CD4-positive, alpha-beta T cell (primary cell): ENCODE measurements at places on chromosomes 13 and 19. TPM values are rescaled to one million over a fixed set of nuclear protein-coding genes. Genes with fewer than 3 reads are reported as not detected.
A peak's percentile ranks its signal among the peaks of the same experiment; 100 is the strongest.

The ICAM3 gene
- total RNA-seq = 164 TPM

The SIAH3 gene
- total RNA-seq = 1.3 TPM

The CARS2 gene
- total RNA-seq = 56.5 TPM

The HSH2D gene
- 46.0 TPM for total RNA-seq

The TECR gene
- 217 TPM for total RNA-seq

- no peak overlapping the region for H3K4me3 ChIP-seq
- no peaks in the 10 kb centered on the region for H3K4me1 ChIP-seq
- H3K27me3 ChIP-seq = no peaks in the 10 kb centered on the region
- no peak for DNase-seq
- no peaks in the 10 kb centered on the region for H3K36me3 ChIP-seq
- no peak overlapping the region for H3K27ac ChIP-seq
These were observed 67.5 kb downstream of the LATS2 start for GRCh38 chr13:20993661-20994440.

DNA sequence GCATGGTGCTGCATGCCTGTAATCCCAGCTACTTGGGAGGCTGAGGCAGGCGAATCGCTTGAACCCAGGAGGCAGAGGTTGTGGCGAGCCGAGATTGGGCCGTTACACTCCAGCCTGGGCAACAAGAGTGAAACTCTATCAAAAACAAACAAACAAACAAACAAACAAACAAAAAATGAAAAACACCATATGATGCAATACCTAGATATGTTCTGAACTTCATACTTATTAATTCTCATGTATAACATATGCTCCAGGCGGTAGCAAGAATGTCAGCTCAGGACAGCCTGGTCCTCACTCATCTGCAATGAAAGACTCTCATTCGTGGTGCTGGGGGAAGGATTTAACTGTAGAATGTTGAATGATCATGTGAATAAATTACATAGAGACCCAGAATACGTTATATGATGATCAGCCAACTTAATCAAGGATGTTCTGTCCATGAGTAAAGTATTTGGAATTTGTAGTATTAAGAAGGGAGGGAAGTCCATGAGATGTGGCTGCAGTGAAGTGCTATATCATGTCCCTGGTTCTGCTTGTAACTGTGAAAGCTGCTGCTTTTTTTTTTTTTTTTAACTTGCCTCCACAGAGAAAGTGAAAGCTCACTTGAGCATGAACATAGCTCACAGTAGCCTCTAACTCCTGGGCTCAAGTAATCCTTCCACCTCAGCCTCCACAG is 206.8 kb downstream of the UQCRFS1 start:
- no peaks in the 10 kb centered on the region for H3K27me3 ChIP-seq
- no peaks in the 10 kb centered on the region for H3K4me1 ChIP-seq
- no peak overlapping the region for H3K4me3 ChIP-seq
- H3K27ac ChIP-seq = no peak overlapping the region

GRCh38 chr13:29830000-29830399 is 20.4 kb downstream of the UBL3 start:
- DNase-seq = no peak
- no peaks in the 10 kb centered on the region for H3K27me3 ChIP-seq
- H3K4me1 ChIP-seq = peaks cover 11% of the 10 kb centered on the region
- H3K36me3 ChIP-seq = peaks cover 4% of the 10 kb centered on the region
- H3K27ac ChIP-seq = no peak overlapping the region

GRCh38 chr13:113365583-113365970 is 1.6 kb upstream of the GRTP1 start:
- H3K27ac ChIP-seq = no peak overlapping the region
- H3K4me3 ChIP-seq = no peak overlapping the region
- H3K4me1 ChIP-seq = peaks cover 14% of the 10 kb centered on the region
- no peaks in the 10 kb centered on the region for H3K36me3 ChIP-seq
- H3K27me3 ChIP-seq = peaks cover 24% of the 10 kb centered on the region

DNA sequence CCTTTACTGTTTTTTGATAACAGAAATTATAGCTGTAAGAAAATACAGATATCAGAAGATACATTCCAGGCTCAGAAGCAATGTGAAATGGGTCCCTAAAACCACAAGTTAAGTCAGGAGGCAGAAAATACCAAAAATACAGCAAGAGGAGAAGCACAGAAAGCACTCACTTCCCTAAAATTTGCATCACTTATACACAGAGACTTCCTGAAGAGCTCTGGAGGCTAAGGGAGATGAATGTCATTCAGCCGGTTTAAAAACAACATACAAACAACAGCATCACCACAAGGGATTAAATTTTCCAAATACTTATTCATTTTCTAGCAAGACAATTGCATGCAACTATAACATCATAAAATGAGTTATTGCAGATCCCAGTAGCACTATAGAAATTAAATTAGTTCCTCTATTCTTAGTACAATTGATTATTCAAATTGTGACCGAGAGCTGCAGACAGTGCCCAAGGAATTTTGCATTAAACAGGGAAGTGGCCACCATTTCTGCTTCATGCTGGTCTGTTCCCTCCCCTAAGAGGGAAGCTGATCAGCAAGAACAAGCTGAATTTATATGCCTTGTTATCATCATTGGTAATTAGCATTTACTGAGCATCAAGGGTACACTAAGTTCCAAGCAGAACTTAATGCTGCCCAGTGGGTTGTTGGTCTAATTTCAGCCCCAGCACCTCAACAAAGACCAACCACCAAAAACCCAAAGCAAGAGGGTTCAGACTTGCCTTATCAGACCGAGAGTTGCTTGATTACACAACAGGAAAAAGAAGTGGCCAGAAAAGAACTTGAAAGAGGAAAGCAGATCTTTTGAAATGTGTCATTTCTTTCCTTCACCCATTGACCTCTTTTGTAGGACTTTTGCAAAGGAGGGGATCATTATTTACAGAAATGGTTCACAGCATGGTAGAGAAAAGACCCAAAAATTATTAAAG is 140.7 kb downstream of the KCTD12 start:
- no peaks in the 10 kb centered on the region for H3K36me3 ChIP-seq
- H3K27ac ChIP-seq = no peak overlapping the region
- H3K4me3 ChIP-seq = no peak overlapping the region
- no peak for DNase-seq

- H3K36me3 ChIP-seq = no peaks in the 10 kb centered on the region
- no peaks in the 10 kb centered on the region for H3K4me1 ChIP-seq
- H3K4me3 ChIP-seq = no peak overlapping the region
- no peaks in the 10 kb centered on the region for H3K27me3 ChIP-seq
These were observed 173.7 kb upstream of the ZNF507 start for GRCh38 chr19:32171719-32172151.

DNA sequence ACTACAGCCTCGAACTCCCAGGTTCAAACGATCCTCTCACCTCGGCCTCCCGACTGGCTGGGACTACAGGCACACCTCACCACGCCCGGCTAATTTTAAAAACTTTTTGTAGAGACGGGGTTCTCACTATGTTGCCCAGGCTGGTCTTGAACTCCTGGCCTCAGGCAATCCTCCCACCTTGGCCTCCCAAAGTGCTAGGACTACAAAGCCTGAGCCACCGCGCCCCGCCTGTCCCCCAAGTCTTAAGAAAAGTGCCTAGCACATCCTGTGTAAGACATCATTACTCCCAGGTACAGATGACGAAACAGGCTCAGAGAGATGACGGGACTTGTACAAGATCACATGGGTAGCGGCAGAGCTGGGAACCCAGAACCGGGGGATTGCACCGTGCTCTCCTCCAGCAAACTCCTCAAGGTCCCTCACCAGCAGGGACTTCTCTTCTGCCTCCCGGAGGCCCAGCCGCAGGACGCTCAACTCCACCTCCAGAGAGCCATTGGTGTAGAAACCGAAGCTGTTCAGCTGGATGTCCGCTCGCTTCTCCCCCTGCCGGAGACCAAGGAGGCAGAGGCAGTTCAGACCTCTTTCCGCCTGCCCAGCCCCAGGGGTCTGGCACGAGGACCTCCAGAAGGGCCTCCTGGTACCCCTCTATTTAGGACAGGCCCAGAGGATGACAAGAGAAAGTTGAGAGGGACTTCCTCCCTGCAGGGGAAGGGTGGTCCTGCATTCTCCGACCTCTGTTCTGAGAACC is 1.0 kb downstream of the GPR108 start:
- H3K27me3 ChIP-seq = no peaks in the 10 kb centered on the region
- H3K36me3 ChIP-seq = peaks cover 29% of the 10 kb centered on the region
- H3K27ac ChIP-seq = peak overlapping the region; percentile 92
- peak overlapping the region; percentile 77 for H3K4me3 ChIP-seq
- peaks cover 55% of the 10 kb centered on the region for H3K4me1 ChIP-seq

DNA sequence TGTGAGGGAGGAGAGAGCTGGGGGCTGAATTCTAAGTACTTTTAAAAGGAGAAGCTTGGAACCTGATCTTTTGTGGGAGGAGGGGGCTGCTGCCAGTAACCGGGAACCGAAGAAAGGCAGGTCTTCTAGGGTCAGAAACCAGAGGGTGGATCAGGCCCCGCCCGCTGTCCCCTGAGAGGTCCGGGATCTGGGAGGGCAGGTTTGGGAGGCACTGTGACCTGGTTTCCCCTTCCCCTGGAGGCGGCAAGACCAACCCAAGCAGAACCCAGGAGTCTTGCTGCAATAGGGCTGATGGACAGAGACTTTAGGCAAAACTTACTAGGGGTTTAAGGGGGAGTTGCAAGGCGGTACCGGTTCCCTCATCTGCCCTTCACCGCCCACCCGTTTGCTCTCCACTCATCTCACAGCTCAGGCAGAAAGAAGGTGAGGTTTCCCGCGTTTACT is 707 bp upstream of the KLK8 start:
- no peaks in the 10 kb centered on the region for H3K4me1 ChIP-seq
- no peak for DNase-seq
- no peaks in the 10 kb centered on the region for H3K36me3 ChIP-seq
- no peak overlapping the region for H3K4me3 ChIP-seq

DNA sequence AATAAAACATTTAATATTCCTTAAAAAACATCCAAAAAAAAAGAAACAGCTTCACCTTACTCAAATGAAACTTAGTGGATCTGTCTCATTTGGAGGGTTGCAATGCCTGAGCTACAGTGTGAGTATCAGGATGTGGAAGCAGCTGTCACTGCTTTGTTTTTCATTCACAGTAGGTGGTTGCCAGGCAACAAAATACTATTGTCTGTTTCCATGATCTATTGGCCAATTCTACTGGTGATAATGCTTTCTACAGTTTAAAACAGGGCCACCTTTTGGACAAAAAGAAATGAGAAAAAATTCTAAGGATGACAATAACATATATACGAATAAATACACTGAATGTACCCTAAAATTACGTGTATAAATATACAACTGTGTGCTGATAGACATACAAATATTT is 3.0 kb downstream of the ENOX1 start:
- no peaks in the 10 kb centered on the region for H3K36me3 ChIP-seq
- H3K27ac ChIP-seq = no peak overlapping the region
- H3K27me3 ChIP-seq = peaks cover 28% of the 10 kb centered on the region

- no peak overlapping the region for H3K27ac ChIP-seq
- H3K4me1 ChIP-seq = peaks cover 5% of the 10 kb centered on the region
- no peaks in the 10 kb centered on the region for H3K36me3 ChIP-seq
- no peak overlapping the region for H3K4me3 ChIP-seq
- DNase-seq = no peak
These were observed 717 bp upstream of the NALCN start for GRCh38 chr13:101417043-101417406.

DNA sequence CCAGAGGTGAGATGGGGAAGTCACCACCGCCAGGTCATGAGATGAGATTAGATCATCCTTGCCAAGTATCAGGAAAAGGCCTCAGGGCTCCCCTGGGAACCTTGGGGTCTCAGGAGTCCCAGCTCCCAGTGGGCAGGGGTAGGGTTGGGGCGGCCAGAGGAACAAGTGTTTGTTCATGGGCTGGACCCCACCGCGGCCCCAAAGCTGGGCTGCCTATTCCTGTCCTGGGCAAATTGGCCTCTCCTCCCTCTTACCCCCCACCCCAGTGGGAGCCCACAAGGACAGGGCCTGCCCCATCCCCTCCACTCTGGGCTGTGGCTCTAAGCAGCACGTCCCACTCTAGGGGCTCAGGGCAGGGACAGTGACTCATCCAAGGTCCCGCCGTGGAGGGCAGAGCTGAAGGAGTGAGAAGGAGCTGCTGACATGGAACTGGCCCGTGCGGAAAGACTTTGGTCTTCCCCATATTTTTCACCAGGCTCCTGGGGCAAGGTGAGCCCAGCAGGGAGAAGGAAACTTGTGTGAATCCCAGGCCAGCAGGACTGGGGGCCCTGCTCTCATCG is 4.0 kb upstream of the HCN2 start:
- peaks cover 27% of the 10 kb centered on the region for H3K4me1 ChIP-seq
- peaks cover 16% of the 10 kb centered on the region for H3K27me3 ChIP-seq
- no peak overlapping the region for H3K27ac ChIP-seq
- no peak for DNase-seq

DNA sequence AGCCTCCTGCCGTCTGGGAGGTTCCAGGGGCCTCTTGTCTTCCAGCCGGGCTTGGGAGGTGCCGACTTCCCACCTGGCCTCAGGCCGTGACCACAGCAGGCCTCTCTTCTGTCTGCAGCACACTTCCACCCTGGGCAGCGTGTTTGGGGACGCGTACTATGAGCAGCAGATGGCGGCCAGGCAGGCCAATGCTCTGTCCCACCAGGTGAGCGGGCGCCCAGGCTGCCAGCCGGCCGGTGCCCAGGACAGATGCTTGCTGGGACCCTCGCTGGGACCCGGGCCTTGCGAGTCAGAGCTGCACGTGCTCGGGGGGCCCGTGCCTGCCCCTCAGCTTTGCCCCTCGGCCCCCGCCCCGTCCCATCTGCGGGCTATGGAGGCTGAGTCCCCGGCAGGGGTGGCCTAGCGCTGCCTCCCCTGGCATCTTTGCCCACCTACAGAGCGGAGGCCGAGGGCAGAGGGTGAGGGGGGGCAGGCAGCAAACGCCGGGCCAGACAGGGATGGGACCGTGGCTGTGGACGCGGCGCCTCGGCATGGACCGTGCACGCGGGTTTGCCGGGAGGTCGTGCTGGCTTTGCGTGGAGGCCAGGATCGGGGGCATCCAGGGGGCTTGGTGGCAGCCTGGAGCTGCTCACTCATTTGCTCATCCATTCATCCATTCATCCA is 16.2 kb downstream of the COMP start:
- H3K4me3 ChIP-seq = no peak overlapping the region
- H3K36me3 ChIP-seq = no peaks in the 10 kb centered on the region
- no peaks in the 10 kb centered on the region for H3K27me3 ChIP-seq
- H3K27ac ChIP-seq = no peak overlapping the region

GRCh38 chr19:6801485-6802086 is 29.1 kb downstream of the VAV1 start:
- peak overlapping the region; percentile 49 for H3K4me3 ChIP-seq
- peak; percentile 76 for DNase-seq
- peaks cover 5% of the 10 kb centered on the region for H3K36me3 ChIP-seq
- no peaks in the 10 kb centered on the region for H3K27me3 ChIP-seq
- H3K4me1 ChIP-seq = peaks cover 76% of the 10 kb centered on the region

- H3K4me3 ChIP-seq = no peak overlapping the region
- H3K27ac ChIP-seq = no peak overlapping the region
- DNase-seq = no peak
- no peaks in the 10 kb centered on the region for H3K27me3 ChIP-seq
These were observed 27.9 kb downstream of the COL4A2 start for GRCh38 chr13:110334841-110335490.
